MV-4-11 (cell line): ENCODE measurements at places on chromosomes 2 and 18.

GRCh38 chr18:57603871-57604270 is 17.4 kb upstream of the FECH start:
- DNase-seq, result no peak

- DNase-seq, result no peak
These were observed 202.2 kb downstream of the RNF152 start for GRCh38 chr18:61690418-61691138.

- DNase-seq, result no peak
These were observed 769 bp downstream of the ALMS1 start for GRCh38 chr2:73386342-73386868.

GRCh38 chr2:38560092-38560491 is 42.6 kb downstream of the HNRNPLL start:
- DNase-seq, result no peak

GRCh38 chr18:25669741-25670140 is 317.8 kb upstream of the ZNF521 start:
- no peak for DNase-seq

- peak; percentile 97 for DNase-seq
These were observed 221.3 kb downstream of the BCL2 start for GRCh38 chr18:63098018-63098981.
